Activated naive CD8-positive, alpha-beta T cell treated with anti-CD3 and anti-CD28 coated beads, Interleukin-2, amount 10 ng/mL, durations not matched to agents 7 days and 5 days (primary cell): ENCODE measurements at places on chromosomes 2 and 18. TPM values are rescaled to one million over a fixed set of nuclear protein-coding genes. Genes with fewer than 3 reads are reported as not detected.

DNA sequence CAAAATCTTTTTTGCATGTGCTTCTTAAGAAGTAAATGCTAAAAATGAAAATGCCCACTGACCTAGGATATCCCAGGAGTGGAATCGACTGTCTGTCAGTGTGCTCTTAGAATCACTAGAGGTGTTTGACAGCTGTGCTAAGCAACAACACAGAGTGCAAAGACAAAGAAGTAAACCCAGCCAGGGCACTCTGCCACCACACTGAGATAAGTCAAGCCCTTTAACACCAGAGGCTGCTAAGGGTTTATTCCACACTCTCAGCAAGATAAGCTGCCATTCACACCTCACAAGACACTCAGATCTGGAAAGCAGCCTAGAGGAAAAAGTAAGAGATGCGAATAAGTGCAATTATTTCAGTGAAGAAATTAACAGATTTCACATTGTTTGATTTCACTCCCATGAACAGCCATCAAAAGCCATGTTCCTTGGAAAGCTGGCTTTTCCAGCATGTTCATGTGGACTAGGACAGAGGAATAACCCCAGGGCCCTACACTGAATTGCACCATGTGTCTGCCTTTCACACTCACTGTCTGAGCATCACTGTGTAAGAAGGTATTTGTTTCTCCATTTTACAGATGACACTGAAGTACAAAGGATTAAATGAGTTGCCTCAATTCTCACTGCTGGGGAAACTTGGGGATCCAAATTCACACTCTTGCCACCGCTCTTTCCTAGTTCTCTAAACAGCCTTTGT, 6.0 kb upstream of the BMP10 start:
- no peak for DNase-seq

The LYG1 gene
- total RNA-seq: 2.4 TPM

DNA sequence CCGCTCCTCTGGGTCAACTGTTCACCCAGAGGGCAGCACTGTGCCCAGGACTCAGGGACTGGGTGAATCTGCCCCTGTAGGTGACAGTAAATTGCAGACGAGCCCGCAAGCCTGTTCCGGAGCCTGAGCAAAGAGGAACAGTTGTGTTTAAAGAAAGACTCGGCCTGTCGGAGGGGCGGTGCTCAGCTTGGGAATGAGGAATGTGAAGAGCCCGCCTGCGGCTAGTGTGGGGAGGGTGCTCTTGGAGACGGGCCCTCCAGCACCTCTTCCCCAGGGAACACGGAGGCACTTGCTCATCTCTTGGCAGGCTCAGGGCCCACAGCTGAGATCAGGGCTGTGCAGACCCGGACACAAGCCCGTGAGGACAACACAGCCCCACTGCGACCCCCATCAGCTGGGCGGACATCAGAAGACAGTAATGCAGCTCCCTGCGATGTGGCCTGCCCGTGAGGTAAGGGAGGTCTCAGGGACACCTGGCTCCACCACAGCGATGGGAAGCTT, 299.0 kb downstream of the NDUFA10 start:
- DNase-seq: peak; percentile 22

GRCh38 chr2:57918126-57918525, 128.5 kb upstream of the VRK2 start:
- no peak for DNase-seq

- no peak for DNase-seq
These were observed 209.2 kb upstream of the SYT4 start for GRCh38 chr18:43486462-43486861.

The PLGLB2 gene
- 2.4 TPM for total RNA-seq

GRCh38 chr2:235793163-235793752, 299.4 kb downstream of the AGAP1 start:
- DNase-seq: no peak

DNA sequence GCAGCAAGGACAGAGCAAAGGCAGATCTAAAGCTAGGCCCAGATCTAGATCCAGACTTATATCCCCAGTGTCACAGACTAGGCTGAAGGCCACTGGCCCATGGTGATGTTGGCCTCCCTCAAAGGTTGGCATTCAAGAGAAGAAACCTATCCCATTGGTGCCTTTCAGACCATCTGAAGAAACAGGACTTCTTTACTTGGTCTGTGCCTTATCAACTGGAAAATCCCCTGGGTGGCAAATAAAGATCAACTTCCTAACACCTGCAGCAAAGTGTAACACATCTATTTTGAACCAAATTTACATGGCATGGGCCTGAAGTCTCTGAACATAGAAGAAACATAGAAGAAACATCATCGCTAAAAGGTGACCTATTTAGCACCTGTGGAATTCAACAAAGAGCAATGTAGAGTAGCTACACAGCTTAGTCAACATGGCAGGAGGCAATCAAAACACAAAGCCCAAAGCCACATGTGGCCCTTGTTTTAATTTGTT, 35.8 kb downstream of the METTL4 start:
- no peak for DNase-seq

DNA sequence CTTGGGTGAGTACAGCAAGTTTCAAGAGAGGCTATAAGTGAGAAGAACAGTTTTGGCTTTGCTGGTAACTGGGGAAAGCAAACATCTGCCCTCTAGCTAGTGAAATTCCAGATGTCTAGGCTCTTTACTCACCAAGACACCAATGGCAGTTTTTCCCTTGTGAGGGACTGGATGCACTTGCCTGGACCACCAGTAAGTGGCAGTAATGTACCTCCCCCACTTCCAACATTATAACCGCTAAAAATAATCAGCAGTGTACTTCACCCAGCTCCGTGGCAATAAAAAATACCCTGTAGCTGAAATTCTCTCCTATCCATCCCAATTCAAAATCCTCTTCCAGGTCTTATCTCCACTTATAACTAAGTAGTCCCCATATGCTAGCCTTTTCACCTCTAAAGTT, 383.9 kb downstream of the ARHGAP15 start:
- no peak for DNase-seq

- no peak for DNase-seq
These were observed 1473.4 kb downstream of the SUCLG1 start for GRCh38 chr2:82985572-82986197.

GRCh38 chr18:63936156-63936931, 12.8 kb upstream of the HMSD start:
- peak; percentile 66 for DNase-seq

The OTOF gene
- total RNA-seq: 59.9 TPM

DNA sequence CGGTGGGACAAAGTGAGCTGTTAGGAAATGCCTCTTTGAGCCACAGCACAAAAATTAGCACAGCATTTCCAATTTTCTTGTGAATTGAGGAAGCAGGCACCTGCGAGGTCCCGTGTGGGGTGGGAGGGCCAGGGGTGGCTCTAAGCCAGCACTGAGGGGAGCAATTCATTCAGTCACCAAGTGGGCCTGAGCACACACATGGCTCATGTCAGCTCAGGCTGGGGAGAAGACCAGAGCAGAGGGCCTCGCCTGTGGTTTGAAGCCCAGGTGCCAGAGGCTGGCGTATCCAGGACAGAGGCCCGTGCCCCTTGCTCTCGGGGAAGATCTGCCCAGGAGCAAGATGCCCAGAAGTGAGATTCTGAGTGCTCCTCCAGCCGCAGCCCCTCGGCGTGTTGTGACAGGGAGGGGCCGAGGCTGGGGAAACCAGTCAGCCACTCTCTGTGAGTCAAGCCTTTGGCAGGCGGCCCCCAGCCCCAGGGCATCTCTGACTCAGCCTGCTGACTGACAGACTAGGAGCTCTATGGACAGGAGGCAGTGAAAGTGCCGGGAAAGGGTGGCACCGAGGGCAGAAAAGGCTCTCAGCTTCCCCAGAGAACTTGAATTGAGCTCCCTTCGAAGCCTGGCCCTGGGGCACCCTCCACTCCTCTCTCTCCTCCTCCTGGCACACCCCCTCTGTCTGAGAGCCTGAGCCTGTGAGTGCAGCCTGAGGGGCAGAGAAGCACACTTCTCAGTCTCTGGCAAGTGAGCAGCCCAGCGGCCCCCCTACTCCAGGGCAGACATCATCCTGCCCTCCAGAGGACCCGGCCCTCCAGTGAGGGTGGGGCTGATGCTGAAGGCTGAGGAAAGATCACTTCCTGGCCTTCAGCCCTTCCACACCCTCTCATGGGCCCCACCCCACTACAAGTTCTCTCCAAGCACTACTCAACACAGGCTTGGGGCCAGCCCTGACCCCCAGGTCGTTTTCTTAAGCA, 32.3 kb downstream of the CYP26B1 start:
- DNase-seq: no peak

The SPC25 gene
- total RNA-seq: 40.0 TPM

DNA sequence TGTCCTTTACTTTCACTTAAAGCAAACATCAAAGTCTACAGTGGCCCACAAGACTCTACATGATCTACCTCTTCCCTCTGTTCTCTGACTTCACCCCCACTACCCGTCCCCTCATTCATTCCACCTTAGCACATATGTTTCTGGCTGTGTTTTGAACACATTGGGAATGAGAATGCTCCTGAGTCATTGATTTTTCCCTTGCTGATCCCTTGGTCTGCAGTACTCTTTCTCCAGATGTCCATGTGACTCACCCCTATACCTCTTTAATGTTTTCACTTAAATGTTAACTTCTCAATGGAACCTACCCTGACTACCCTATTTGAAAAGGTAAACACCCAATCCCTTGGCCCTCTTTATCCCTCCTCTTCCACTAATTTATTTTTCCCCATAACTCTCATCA, 30.7 kb upstream of the FRZB start:
- no peak for DNase-seq

DNA sequence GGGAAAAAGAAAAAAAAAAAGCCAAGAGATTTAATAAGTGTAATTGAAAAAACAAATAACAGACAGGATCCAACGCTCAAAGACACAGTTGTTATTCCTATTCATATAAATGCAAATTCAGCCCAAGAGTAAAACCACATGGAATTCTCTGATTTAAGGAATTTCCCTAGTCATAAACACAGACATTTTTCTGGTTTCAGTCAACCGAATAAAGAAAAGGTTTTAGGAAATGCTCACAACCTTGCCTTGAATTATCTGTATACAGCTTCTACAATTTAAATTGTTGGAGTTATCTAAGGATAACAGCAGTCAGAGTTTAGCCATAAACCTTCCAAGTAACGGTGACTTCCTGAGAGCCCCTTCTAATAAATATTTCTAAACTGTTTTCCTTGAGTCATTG, 122.7 kb downstream of the VWC2L start:
- no peak for DNase-seq

The MC4R gene
- not detected for total RNA-seq

- DNase-seq: no peak
These were observed 183.9 kb upstream of the LINC00305 start for GRCh38 chr18:64332835-64333234.

DNA sequence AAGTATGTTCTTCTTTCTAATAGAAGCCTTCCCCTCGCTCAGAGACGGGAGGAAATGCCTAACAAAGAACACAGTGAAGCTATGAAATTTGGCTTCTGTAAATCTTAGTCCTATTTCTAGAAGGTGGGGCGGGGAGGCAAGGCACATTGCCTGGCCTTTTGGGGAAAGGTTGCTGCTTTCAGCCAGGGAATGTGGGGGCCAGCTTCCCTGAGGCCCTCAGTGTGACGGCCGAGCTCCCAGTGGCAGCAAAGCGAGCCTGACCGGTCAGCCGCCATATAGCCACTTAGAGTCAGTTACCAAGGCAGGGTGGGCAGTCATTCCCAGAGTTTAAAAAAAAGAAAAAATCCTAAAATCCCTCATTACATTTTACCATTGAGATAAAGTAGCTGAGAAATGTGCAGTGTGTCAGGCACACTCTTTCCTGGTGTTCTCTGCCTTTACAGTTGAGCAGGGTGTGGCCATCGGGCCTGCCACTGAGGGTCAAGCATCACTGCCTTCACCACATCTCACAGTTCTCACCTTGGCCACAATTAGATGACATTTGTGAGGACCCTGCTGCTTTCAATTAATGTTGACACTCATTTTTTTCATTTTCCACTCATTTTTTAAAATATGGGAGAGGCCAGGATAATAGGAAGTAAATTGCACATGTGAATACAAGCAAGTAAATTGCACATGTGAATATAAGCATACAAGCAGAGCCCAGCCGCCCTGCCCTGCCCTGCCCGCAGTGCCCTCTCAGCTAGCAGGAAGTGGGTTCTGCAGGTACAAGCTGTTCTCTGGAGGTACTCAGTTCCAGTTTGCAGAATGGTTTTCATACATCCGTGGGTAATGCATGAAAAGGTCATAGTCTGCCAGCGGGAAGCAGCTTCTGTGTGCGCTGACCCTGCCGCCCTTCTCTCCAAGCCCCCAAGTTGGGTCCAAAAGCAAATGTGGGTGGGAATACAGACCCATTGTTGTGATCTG, 76.9 kb downstream of the WDSUB1 start:
- peak; percentile 43 for DNase-seq

DNA sequence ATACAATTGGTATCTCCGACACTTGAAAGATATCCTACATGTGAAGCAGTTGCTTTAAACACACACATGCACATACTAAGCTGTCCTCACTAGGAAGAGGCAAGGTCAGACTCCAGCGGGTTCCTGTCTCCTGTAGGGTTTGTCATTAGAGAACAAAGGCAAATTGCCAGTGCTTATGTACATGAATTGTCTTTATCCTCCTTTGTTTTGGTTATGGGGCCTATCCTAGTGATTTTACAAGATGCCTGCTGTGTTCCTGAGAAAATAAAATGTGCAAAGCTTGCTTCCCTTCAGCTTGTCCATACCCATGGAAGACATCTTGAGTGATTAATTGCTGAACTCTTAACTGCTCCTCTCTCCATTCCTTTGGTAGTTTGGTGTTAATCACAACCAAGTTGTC, 86.7 kb upstream of the SLC39A10 start:
- no peak for DNase-seq

The ZNF396 gene
- 1.9 TPM for total RNA-seq

DNA sequence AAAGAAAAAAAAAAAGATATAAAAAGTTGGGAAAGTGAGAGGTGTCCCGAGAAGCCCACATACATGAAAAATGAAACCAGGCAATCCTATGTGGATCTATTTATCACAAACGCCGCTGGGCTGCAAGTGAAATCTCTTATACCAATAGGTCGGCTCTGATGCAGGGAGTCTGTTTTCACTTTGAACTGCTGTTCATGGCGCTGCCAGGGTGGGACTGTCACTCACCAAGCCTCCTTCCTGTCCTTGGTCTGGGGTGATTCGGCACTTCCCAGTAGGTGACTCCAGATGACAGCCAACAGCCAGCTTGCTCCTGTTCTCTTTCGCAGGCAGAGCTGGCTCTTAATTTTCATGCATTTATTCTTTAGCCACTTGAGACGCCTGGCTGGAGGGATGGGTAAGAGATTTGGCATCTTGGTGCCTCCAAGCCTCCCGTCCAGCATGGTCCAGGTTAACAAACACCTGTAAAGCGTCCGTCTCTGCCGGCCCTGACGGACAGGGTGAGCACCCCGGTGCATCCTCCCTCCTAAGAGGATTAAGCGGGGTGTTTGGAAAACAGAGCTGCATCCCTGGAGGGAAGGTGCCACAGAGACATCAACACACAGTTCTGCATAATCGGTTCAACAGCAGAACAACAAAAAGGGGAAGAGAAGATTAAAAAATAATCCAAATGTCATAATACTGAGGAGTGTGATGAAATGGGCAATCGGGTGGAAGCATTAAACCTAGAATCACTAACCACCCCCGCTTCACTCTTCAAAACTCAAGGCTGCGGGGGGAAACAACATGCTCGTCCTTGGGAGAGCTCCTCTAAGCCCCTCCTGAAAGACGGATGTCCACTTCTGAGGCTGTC, 58.7 kb downstream of the STEAP3 start:
- no peak for DNase-seq

- no peak for DNase-seq
These were observed 9.2 kb upstream of the IL1A start for GRCh38 chr2:112793449-112793978.

The EVX2 gene
- not detected for total RNA-seq

- DNase-seq: no peak
These were observed 68.6 kb downstream of the LPIN1 start for GRCh38 chr2:11814979-11815510.

GRCh38 chr2:62112179-62112578, 83.7 kb upstream of the B3GNT2 start:
- no peak for DNase-seq

- no peak for DNase-seq
These were observed 276.3 kb downstream of the RND3 start for GRCh38 chr2:150211164-150211631.
